ENCODE measurements at places on chromosomes 2 and 18.

GRCh38 chr2:176491172-176491904 is 222.1 kb downstream of the MTX2 start:
- DNase-seq = no peak

- no peak for DNase-seq
Observed at GRCh38 chr2:6970551-6970950, 53.3 kb downstream of the RNF144A start.

DNA sequence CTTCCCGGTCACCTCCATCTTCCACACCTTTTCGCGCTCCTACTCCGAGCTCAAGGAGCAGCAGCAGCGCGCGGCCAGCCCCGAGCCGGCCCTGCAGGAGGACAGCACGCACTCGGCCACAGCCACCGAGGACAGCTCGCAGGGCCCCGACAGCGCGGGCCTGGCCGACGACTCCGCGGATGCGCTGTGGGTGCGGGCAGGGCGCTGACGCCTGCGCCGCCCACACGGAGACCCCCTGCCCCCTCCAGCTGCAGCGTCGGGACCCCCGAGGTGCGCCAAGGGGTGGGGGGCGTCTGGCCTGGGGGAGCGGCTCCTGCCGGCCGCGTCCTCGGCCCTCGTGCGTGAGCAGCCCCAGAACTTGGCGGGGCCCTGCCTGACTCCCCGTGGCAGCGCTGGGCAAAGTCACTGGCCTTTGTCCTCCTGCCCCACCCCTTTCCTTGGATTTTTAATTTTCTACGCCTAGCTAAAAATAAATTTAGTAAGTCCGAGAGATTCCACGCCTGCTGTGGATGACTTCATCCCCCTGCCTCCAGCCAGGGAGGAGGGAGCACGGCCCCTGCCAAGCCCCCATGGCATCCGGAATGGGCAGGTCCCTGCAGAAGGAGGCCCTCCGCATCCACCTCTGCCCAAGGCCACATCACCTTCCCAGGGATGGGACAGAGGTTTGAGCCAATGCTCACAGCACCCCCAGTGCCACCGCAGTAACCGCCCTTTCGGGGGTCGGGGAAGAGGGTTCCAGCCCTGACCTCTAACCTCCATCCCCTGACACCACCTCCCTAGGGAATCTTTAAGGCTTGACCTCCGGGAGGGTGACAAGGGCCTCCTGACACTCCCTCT is 51.6 kb downstream of the SLC66A2 start:
- DNase-seq = no peak

DNA sequence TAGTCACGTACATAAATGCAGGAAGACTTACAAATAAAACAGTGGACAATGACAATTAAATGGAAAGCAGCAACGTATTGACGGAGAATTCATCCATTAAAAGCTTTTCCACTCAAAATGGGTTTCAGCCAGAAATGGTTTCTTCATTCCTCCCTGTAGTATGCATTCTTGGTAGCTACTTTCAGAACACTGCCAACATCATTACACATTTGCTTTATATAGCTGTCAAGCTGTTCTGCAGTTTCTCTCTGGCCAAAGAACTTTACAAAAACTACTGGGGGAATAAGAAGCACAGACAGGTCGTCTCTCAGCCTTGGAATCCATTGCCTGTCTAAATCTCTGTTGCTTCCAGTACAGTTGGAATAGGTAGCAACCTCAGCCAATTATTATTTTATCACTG is 84.1 kb upstream of the NCKAP5 start:
- DNase-seq = no peak

DNA sequence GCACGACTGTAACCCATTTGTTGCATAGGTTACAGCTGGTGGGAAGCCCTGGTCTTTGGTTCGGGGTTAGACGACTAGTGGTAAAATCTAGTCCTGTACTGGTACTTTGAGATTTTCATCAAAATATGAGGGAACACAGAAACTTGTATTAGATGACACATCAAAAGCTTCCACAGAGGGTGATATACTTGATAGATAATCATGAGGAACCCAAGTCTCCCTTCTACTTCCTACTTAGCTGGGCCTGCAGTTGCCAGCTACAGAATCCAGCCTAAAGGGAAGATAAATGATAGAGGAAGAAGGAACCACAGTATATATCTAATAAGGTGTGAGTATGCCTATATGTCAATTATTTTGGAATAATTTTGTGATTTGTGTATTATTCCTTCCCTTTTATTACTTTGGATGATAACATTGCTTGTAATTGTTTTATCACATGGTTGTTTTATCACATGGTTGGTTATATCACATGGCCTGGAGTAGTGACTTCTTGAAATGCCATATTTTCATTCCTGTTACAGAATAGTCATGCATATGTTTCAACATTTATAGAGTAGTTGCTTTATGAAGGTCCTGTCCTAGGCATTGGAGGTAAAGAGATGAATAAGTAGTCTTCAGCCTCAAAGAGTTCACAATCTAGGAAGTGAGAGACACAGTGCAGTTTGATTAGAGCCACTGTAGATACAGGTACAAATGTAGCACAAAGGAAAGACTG is 2.9 kb downstream of the AGPS start:
- no peak for DNase-seq

DNA sequence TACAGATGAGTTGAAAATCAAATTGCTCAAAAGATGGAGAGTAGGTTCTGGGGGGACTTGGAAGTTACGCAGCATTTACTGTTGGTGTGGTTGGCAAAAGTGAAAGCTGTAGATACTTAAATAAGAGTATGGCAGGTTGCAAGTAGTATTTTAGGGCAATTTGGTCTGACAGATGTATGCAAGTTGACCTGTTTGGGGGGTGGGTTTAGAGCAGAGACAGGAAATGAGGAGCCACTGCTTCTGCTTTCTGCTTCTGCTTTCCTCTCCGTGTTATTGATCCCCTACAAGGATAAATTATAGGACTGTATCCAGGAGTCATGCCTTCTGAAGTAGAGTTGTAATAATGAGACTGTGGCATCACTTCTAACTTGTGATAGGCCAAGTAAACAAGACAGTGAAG is 71.2 kb downstream of the EPAS1 start:
- DNase-seq = no peak

DNA sequence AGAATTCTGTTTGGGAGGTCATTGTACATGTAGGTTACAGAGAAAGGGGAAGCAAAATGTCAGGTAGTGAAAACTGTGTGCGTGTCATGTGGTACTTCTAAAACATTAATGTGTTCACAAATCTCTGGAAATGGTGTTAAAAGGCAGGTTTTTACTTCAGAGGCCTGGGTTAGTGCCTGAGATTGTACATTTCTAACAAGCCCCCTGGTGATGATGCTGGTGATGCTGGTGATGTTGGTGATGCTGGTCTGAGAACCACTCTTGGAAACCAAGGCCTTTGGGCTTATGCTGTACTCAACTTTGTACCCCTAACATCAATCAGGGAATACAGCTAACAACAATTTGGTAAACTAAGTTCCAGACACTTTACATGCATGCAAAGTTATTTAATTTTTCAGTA is 187.1 kb downstream of the SCG2 start:
- no peak for DNase-seq

GRCh38 chr2:46471-47345 is at the start of gene FAM110C:
Gene FAM110C, minus strand, starts transcription at chr2:46505. Its CDS starts 120 bp downstream, at chr2:46385.
- DNase-seq = peak; percentile 30

GRCh38 chr2:158546412-158547144 is 89.8 kb downstream of the PKP4 start:
- no peak for DNase-seq

GRCh38 chr2:1588978-1589621 is 155.2 kb downstream of the PXDN start:
- no peak for DNase-seq

DNA sequence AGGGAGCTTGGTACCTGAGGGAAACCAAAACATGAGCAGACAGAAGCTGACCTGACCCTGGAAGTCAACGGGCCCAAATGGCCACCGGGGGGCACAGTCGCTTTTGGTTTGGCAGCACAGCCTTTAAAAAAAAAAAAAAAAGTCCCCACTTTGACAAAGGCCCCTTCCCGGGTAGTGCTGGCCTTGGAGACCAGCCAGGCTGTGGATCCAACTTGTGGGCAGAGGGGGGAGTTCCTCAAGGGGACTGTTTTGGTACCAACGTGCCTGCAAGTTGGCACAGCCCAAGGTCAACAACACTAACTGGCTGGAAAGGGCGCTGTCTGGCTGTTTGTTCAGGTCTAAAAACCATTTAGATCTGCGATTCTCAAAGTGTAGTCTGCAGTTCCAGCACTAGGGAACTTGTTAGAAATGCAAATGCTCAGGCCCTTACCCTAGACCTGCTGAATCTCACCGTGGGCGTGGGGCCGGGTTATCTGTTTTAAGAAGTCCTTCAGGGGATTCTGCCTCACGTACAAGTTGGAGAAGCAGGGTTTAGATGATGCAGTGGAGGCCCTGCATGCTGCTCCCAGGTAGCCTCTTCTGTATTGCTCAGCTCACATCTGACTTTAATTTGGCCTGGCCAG is 83.0 kb downstream of the LPIN1 start:
- peak; percentile 37 for DNase-seq

GRCh38 chr18:3450012-3450798 is at the start of gene TGIF1:
Gene TGIF1, plus strand, starts transcription at chr18:3450172. Its CDS starts 318 bp downstream, at chr18:3450490.
- peak; percentile 56 for DNase-seq

DNA sequence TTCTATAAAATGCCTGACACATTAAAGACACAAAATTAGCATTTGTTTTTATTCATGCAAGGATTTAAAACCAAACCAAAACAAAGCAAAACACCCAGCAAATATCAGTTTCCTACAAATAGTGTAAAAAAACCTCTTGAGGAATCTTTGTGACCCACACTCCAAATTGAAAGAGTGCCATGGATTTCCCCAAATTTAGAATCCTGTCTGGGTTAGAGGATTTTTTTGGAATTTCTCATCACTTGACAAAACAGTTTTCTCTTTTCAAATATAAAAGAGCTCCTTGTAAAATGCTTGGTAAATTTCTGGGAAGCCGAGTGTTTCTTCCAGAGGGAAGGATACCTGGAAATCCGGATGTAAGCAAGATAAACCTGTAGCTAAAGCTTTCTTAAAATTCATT is 1.7 kb upstream of the FN1 start:
- DNase-seq = no peak

DNA sequence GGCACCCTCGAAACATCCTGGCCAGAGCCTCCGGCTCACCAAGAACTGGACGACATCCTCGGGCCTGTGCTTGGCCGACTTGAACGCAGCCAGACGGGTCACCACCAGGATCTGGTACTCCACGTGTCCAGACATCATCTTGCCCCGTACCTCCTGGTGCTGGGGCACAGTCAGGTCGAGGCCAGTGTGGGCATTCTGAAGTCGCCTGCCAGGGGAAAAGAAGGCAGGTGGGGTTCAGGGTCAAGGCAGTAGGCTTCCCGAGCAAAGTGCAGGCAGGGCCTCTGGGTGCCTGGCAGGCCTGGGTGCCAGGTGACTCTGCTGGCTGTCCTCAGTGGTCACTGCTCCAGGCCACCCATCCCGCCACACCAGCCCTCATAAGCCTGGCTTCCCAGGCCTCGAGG is 5.6 kb downstream of the HS1BP3 start:
- DNase-seq = no peak

GRCh38 chr2:216596236-216596979 is 36.8 kb upstream of the IGFBP2 start:
- DNase-seq = no peak

- no peak for DNase-seq
Observed at GRCh38 chr2:155162494-155162893, 464.0 kb downstream of the KCNJ3 start.

DNA sequence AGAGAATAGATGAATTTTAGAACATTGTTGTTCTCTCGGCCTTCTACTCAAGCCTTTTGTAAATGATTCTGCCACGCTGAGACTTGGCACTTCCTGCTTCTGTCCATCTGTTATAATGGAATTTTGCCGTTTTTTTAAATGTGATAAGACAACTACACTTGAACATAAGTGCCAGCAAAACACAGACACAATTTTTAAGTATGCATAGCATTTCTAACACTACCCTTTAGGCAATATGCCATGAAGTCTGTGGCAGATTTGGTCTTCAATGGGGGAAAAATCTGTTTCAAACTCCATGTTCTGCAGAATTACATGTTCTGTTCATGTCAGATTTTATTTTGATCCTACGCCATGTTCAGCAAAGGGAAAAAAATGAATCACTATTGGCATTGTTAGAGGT is 1170.7 kb upstream of the SLC39A10 start:
- DNase-seq = no peak

DNA sequence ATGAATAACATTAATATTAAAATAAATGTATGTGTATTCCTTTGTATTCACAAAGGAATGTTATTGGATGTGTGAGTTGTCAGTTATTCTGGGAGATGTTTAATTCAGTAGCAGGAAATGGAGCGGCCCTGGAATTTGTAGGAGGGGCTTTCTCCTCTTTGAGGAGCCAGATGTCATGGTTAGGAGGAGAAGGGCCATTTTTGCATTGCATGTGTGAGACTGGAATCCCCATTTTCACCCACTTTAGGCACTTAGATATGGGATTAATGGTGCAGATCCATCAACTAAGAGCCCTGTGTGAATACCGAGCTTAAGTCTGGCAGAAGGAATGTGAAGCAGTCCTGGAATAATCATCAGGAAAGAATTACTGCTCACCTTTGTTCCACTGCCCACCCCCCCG is 439.2 kb downstream of the PARD3B start:
- no peak for DNase-seq

- no peak for DNase-seq
Observed at GRCh38 chr2:58419983-58420382, 178.9 kb upstream of the FANCL start.

GRCh38 chr18:63192885-63193349 is 126.7 kb downstream of the BCL2 start:
- DNase-seq = no peak

DNA sequence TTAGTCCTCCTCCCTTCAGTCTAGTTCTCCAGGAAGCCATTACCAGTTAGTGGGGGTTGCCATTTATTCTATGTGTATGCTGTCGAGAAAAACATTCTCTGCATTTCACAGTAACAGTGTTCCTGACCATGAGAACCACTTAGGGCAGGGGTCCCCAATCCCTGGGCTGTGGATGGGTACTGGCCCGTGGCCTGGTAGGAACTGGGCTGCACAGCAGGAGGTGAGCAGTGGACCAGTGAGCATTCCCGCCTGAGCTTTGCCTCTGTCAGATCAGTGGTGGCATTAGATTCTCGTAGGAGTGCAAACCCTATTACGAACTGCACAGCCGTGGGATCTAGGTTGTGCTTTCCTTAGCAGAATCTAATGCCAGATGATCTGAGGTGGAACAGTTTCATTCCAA is 15.8 kb downstream of the ITGA4 start:
- no peak for DNase-seq

- peak; percentile 25 for DNase-seq
Observed at GRCh38 chr2:61538920-61539520, 864 bp upstream of the XPO1 start.

DNA sequence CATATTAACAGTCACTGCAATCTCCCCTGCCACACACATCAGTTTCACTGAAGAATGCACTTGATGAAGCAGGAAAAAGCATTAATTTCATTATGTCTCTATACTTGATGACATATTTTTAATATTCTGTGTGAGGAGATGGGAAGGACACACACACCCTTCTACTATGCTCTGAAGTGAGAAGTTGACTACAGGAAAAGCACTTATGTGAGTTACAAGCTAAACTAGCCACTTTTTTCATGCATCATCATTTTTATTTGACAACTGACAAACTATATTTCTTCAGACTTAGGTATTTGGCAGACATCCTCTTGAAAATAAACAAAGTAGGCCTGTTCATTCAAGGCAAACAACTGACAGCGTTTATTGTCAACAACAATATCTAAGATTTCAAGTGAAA is 150.4 kb upstream of the ID2 start:
- no peak for DNase-seq

- no peak for DNase-seq
Observed at GRCh38 chr2:235050980-235051351, 99.1 kb downstream of the SH3BP4 start.

All from stimulated activated CD8-positive, alpha-beta memory T cell treated with anti-CD3 and anti-CD28 coated beads, Interleukin-12 subunit alpha, Interleukin-12 subunit beta, amount 100 ng/mL, for 1 hour (primary cell).